ENCODE measurements at places on chromosomes 11 and 22.

DNA sequence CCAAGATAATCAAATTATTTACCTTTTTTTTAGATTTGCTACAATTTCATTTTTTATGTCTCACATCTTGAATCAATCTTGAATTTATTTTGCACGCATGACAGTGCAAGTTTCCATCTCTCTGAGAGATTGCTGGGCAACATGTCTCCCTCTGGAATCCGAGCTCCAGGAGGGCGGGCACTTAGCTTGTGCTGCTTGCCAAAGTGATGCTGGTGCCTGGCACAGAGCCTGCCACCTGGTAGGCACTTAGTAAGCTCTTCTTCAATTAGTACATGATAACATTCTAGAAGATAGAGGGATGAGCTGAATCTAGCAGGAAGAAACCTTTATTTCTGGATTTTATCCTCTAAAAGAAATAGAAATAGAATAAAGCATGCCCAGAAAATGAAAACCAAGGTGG is 27.5 kb upstream of the OR9I1 start:
- no peak for DNase-seq

- no peak for DNase-seq
Observed at GRCh38 chr11:1035577-1036283, 788 bp downstream of the MUC6 start.

- DNase-seq = no peak
Observed at GRCh38 chr11:97937501-97937900, 1083.2 kb upstream of the CNTN5 start.

- no peak for DNase-seq
Observed at GRCh38 chr11:86578727-86579405, 93.5 kb downstream of the ME3 start.

DNA sequence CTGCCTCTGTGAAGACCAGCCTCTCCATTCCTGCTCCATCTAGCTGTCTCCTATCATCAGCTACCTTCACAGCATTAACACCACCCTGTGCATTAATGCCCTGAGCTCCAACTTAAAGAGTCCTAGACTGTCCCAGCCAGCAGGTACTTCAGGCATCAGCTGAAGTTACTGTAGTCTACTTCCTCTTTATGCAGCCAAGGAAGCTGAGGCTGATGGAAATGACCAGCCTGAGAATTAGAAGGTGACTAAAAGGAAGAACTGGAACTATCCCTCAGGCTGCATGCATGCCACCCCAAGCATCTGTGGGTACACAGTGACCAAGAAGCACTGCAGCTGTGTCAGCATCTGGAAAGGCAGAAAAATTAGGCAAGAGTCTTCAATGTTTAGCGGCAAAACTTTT is 28.2 kb downstream of the MS4A10 start:
- DNase-seq = no peak

Data from NCI-H526 (cell line).